Stimulated activated CD4-positive, alpha-beta T cell treated with anti-CD3 and anti-CD28 coated beads, Interleukin-15, amount 100 ng/mL, for 1 hour (primary cell): ENCODE measurements at places on chromosomes 2 and 18.

DNA sequence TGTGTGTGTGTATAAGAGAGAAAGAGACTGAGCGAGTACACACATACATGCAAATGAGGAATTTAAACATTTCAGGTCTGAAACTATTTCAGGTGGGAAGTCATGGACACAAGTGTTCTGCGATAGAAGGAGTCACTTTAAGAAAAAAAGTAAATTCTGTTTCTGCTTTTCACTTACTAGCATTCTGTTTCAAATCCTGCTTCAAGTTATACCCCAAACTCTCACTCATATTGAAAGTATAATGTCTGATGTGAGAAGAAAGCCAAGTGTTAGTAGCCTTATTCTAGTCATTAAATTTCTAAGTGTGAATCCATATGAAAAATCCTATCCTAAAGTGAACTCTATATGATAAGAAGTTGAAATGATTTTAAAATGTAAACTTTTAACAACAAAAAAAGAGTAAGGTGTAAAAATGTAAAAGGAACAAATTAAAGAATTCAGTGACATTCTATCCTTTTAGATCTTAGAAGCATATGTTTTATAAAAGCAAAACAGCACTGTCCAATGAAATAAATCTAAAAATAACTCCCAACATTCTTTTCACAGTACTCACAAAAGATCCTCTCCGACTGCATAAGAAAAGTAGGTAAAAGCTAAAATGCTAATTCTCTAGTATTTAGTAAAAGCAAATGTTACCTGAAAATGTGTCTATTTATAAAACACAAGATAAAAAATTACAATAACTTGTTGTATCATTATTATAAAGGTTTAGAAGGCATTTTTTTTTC, 570.6 kb downstream of the ZEB2 start:
- no peak for DNase-seq

DNA sequence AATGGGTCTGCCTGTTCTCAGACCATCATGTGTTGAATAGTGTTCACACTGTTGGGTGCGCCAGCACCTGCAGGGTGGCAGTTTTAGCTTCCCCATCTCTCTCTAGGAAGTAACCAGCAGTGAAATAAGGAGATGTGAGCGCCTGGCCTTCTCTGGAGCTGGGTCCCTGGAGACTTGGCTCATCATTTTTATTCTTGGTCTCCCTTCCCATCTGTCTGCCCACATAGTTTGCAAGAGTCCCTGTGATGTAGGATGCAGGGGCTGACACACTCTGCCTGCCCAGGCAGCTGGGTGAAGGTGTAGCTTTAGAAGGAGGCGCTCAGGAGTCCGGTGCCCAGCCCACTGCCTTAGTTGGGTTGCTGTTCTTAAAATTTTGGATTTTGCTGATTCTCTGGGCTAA, 172.2 kb downstream of the LDLRAD4 start:
- no peak for DNase-seq

DNA sequence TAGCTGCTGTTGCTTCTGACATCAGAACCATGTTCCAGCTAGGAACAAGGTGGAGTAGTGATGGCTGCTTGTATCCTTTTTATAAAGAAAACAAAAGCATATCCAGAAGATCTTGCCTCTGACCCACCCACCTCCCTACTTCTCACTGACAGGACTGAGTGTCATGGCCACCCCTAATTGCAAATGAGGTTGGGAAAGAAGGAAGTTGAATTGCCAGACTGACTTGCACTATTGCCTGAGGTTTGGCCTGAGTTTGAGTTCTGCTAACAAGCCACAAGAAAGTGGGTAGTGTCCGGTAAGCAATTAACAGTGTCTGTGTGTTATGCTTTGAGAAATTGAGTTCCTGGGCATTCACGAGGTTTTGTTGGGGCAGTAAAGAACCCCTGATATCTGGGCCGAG, 22.8 kb downstream of the SGPP2 start:
- no peak for DNase-seq

DNA sequence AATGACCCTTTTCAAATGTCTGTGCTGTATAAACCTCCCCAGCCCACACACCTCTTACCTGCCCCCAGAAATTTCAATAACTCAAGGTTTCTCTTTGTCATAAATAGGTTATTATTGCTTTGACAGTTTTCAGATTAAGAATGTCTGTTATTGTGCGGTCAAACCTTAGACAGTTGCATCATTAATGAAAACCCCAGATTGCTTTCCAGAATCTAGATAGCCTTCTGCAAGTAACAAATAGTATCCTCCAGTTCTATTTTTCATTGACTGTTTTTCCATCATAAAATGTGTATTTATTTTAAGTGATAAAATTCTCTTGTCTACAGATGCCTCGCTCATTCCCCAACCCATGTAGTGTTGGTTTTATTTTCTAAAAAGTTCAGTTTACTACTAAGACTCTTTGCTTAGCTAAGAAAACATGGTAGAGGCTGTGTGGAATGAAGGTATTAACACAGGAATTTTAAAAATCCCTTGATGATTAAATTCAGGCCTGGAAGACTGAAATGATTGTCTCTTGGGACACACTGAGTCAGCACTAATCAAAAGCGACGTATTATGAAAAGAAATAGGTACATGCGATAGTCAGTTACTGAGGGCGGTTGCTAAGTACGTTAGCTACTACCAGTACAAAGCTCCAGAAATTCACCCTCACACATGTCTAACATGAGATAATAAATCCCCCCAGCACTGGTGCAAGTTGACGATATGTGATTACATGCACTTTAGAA, 38.4 kb upstream of the ITGAV start:
- no peak for DNase-seq

GRCh38 chr2:216492597-216493333, 5.9 kb upstream of the RPL37A start:
- no peak for DNase-seq

DNA sequence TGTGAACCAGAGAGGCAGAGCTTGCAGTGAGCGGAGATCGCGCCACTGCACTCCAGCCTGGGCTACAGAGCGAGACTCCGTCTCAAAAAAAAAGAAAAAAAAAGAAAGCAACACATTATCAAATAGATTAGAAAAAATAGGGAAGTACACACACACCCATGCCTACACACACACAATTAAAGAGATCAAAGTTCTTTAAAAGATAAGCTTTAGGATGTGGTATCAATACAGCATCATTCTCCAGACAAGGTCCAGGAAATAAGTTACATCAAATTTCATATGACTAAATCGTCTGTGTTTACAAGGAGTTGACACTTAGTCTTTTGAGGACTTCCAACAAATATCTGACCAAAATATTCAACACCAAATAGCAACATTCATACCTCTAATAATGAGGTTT, 25.7 kb downstream of the PGAP1 start:
- DNase-seq: no peak

DNA sequence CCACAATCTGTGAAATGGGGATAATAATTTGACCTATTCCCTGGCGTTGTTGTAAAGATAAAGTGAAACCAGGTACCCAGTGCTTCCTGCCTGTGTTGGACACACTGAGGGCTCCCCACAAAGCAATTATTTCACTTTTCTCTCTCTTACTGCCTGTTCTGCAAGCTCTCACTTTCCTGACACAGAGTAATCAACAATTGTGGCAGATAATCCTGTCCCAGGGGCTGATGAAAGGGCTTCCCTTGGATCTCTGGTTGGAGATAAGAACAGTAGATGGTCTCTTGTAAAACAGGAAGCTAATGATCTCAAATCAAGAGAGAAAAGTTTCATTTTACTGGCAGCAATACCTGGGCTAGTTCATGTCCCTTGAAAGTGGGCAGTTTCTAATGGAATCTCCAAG, 190.4 kb upstream of the EPHA4 start:
- DNase-seq: no peak

GRCh38 chr2:150159300-150159699, 328.2 kb downstream of the RND3 start:
- DNase-seq: no peak
